Endodermal cell (in vitro differentiated cells): ENCODE measurements at places on chromosomes 2 and 18.

DNA sequence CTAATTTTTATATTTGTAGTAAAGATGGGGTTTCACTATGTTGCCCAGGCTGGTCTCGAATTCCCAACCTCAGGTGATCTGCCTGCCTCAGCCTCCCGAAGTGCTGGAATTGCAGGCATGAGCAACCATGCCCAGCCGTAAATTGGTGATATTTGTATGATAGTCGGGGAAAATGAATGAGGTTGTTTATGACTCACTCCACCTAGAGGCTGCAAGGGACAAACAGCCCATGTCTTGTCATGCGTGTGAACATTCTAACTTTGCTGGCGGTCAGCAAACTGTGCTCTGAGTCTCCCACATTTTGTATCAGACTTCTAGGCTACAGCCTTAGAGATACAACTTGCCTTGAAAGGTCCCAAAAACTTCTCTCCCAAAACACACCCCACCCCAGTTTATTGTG is 133.5 kb upstream of the DTNA start:
- DNase-seq, result no peak

DNA sequence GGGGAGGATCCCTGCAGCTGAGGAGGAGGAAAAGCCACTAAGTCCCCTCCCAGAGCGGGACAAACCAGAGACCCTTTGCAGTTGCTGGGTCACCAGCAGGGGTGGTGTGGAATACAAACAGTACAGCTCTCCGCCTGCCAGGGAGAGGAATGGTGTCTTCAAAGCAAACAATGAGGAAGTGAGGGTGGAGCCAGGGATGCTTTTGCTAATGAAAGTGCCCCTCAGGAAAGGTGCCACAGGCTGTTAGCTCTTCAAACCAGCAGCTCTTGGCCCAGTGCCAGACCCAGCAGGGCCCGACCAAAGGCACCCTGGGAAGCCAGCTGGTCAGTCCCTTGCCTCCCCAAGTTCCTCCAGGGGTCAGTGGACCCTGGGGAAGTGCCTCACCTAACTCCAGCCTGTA is 102.8 kb downstream of the HIBCH start:
- DNase-seq, result peak; percentile 88

GRCh38 chr2:18149660-18150246 is 271.3 kb downstream of the KCNS3 start:
- no peak for DNase-seq

GRCh38 chr2:69535817-69536241 is 98.6 kb upstream of the NFU1 start:
- no peak for DNase-seq

DNA sequence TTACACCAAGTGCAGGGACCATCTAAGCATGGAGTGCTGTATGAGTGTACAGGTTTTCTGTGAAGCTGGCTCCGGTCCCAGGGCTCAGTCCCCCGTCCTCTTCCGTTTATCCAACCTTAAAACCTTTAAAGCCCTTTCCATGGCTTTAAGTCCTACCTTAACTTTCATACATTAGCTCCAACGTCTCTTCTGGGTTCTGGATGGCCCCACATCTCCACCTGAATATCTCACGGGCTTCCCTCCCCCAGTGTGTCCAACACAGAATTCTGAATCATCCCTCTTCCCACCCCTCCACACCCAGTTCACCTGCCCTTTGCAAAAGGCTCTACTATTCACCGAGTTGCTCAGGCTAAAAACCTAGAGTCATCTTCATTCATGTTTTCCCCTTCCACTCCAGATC is 12.8 kb downstream of the ARHGAP25 start:
- no peak for DNase-seq

DNA sequence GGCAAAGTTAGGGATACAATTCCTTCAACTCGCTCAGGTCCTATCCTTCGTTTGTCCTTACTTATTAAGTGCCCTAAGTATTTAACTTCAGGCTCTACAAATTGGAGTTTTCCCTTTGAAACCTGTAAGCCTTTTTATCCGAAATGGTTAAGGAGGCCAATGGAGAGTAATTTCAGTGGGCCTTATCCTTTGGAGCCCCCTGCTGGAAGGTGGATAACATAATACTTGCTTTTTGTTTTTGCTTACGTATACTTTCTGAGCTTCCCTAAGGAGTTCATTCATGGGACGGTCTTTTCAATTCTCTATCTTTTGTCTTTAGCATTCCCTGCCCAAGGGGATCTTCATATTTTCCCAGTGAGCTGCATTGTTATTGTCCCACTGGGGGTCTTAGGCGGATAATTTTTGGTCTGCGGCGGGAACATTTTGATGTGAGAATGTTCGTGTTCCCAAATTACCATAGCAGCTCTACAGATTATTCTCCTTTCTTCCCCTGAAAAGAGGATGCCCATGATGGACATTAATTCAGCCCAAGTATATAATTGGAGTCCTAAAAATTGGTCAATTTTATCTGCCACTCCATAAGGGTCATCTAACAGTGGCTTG is 34.4 kb upstream of the TRAPPC8 start:
- peak; percentile 87 for DNase-seq

GRCh38 chr2:187847245-187848208 is 293.3 kb upstream of the TFPI start:
- no peak for DNase-seq

- DNase-seq, result peak; percentile 61
Measured at GRCh38 chr2:231708773-231709635, 679 bp downstream of the PTMA start.

GRCh38 chr2:37232131-37232933 is 874 bp downstream of the NDUFAF7 start:
- peak; percentile 57 for DNase-seq

- DNase-seq, result no peak
Measured at GRCh38 chr2:40279001-40279400, 172.9 kb downstream of the SLC8A1 start.

GRCh38 chr2:83517727-83518368 is 941.2 kb downstream of the SUCLG1 start:
- peak; percentile 46 for DNase-seq

- DNase-seq, result no peak
Measured at GRCh38 chr2:201698588-201699226, at the start of gene MPP4. Gene MPP4, minus strand, starts transcription at chr2:201698644. Its CDS starts 4,690 bp downstream, at chr2:201693954.

DNA sequence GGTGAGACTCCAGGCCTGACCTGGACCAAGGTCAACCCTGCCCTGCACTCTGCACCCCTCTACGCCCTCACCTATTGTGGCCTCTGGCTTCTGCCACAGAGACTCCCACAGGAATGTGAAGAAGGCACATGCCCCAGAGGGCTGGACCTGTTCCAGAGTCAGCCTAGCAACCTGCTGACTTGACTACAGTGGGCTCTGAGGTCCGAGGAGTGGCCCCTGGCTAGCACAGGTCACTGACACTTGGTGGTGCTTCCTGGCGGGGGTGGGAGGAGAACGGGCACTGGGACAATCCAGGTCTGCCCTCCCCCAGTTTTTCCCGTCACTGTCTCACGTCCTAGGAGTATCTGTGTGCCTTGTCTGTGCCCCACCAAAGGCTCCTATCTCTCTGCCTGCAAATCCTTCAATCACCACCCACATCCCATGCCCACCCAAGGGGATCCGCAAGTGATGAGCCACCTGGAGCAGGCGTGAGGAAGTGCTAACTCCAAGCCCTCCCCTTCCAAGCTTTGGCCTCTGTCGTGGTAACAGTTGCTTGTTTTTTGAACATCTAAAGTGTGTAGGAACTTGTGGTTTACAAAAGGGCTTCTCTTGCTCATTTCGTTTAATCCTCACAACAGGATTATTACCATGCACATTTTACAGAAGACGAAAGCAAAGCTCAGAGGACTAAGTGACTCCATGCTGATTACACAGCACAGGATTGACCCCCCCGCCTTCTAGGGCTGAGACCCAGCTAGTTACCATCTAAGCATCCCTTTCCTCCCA is 86.2 kb downstream of the MCFD2 start:
- peak; percentile 34 for DNase-seq

DNA sequence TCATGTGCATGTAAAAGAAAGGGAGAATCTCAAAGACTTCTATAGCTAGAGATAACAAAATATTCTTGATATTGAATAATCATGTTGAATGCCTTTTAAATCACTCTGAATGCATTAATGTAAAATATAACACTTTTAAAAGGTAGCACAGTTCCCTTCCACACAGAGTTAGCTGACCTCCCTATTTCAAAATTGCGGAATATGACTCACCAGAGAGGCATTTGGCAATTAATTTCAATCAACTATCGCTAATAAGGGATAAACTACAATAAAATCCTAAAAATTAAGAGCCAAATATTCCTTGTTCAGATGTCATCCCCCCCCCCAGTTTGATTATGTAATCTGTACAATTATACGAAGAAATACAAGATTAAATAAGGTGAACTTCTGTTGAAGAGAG is 29.3 kb downstream of the ZC3H15 start:
- DNase-seq, result no peak

DNA sequence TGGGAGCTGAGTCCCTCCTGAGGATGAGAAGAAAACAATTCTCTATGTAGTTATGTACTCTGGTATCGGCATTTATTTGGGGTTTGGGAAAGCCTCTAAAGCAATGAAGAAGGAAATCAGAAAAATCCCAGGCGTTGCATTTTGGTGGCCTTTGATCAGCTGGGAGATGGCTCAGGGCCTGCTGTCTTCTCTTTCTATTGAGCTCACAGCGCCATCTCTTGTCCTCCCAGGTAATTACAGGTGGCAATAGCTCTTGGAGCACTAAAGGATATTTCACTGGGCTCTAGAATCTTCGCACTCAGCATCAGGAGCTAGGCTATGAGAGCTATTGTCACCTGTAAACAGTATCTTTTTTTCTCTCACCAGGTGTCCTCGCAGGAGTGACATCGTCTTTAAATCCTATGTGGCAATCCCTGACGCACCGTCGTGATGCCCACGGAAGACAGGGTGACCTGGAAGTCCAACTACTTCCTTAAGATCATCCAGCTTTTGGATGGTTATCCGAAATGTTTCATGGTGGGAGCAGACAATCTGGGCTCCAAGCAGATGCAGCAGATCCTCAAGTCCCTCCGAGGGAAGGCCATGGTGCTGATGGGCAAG is 76.1 kb upstream of the PMAIP1 start:
- DNase-seq, result peak; percentile 96

GRCh38 chr2:196502386-196502785 is 137.1 kb upstream of the CCDC150 start:
- DNase-seq, result no peak

DNA sequence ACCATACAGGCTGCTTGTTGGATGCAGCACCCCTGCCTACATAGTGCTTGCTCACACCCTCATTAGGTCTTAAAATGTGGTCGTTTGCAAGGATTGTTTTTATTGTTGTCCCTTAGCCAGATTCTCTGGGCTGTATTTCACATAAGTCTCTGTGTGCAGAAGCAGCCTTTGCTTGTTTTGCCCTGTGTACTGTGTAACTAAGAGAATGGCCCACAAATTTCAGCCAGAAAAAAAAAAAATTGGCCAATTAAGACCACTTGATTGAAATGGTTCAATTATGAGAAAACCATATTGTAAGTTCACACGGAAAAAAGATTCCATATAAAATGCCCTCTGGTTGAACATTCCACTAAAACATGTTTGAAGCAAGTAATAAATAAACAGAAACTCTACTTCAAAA is 377.1 kb upstream of the SOX11 start:
- DNase-seq, result no peak

GRCh38 chr2:140786585-140786984 is 1344.2 kb downstream of the LRP1B start:
- no peak for DNase-seq

GRCh38 chr2:234091432-234091879 is 41.0 kb downstream of the SPP2 start:
- no peak for DNase-seq

DNA sequence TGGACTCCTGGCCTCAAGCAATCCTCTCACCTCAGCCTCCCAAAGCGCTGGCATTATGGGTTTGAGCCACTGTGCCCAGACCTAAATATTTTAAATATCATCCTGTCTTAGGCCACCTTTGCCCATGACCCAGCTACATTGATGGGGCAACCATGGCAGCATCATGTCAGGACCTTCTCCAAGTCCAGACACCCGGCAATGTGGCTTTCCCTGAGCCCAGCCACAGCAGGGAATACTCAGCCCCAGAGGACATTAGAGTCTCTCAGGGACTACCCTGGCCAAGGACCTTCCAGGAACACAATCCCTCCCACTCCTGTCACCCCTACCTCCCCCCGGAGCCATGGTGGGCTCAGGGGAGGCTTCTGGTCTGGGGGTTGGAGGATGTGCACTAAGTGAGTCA is 72.8 kb downstream of the SMAD7 start:
- DNase-seq, result no peak

GRCh38 chr2:44950646-44951045 is 9.1 kb downstream of the SIX3 start:
- DNase-seq, result no peak

DNA sequence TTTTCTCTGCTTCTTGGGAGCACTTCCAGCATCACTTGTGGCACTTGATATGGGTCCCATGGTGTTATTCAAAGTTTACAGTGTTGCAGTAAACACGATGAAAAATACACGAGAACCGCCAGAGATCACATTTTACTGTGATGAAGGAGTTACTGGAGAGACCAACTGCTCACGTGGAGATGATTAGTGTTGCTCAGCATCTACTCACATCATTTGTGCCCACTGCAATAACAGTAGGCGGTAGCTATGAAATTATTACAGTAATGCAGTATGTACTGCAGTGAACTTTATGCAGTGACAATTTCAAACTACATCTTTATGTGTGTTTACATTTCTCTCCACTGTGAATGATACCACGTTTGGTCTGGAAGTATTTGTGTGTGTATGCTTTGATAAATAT is 93.5 kb downstream of the SLC4A3 start:
- DNase-seq, result no peak

- no peak for DNase-seq
Measured at GRCh38 chr2:25000503-25001324, 29.0 kb upstream of the DNAJC27 start.

GRCh38 chr18:64275593-64276300 is 126.9 kb upstream of the LINC00305 start:
- DNase-seq, result no peak

- DNase-seq, result no peak
Measured at GRCh38 chr2:26619096-26619495, 22.1 kb downstream of the CIB4 start.

DNA sequence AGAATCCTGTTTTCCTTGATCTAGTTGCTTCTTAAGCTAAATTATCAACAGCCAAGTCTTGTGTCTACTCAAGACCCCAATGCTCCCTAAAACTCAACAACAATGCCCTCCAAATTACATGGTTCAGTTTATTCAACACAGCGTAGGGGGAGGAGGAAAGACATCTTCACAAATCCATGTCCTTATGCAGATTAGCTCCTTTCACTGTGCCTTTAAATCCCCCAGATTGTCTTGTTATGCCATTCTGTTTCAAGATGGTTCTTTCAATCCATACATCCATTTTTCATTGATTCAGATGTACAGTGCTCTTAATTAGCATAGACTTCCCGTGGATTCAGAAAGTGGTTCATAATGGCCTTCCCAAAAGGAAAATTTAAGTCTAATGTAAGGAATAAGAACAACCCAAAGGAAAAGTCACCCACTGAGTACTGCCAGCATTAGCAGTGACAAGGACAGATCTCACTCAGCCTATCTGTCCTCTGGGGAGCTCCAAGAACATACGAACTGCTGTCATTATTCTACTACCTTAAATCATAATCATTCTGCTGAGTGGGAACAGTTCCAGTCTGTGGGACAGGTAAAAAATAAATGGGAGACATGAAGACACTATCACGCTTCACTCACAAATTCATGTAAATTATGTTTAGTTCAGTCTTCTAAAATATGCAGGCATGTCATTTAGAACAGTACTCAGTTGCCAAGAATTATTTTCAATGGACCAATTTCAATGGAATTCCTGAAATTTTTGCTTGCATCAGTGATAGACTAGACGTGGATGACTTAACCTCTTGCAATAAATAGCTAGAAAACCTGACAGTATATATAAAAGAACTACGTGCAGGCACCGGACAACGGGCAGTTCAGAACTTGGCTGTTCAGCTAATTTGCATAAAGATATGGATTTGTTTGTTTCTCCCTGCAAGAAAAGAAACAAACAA is 58.9 kb upstream of the RNU4ATAC start:
- no peak for DNase-seq
